ENCODE measurements at places on chromosomes 13 and 19. TPM values are rescaled to one million over a fixed set of nuclear protein-coding genes. Genes with fewer than 3 reads are reported as not detected.

ZNF439 gene
- total RNA-seq = 2.0 TPM

DNA sequence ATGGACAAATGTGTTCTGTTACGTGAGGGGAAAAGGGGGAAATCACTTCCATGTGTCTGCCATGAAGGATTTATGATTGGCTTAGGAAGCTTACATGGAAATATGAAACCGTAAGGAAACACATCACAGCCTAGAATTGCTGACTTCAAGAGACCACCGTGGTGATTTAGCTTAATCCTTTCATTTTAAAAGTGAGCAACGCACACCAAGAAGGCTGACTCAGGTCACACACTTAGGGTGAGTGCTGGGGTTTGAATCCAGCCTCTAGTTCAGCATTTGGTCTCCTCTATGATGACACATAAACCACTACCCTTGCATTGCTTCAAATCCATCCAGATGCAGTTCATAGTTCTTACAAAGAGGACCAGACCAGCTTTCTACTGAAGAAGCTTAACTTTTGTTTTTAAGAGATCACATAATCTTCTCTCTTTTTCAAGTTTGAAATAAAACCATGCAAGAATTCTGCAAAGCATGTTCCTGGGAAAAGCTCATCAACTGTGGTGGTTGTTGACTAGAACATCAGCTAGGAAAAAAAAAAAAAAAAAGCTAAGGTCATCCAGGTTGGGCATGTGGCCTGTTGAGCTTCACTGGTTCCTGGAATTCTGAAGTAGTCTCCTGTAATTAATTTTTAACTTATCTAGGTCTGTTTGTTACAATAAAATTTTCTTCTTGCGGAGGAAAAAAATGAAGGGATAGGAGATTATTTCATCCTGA, 60.2 kb upstream of the KL start:
- no peak for DNase-seq

DNA sequence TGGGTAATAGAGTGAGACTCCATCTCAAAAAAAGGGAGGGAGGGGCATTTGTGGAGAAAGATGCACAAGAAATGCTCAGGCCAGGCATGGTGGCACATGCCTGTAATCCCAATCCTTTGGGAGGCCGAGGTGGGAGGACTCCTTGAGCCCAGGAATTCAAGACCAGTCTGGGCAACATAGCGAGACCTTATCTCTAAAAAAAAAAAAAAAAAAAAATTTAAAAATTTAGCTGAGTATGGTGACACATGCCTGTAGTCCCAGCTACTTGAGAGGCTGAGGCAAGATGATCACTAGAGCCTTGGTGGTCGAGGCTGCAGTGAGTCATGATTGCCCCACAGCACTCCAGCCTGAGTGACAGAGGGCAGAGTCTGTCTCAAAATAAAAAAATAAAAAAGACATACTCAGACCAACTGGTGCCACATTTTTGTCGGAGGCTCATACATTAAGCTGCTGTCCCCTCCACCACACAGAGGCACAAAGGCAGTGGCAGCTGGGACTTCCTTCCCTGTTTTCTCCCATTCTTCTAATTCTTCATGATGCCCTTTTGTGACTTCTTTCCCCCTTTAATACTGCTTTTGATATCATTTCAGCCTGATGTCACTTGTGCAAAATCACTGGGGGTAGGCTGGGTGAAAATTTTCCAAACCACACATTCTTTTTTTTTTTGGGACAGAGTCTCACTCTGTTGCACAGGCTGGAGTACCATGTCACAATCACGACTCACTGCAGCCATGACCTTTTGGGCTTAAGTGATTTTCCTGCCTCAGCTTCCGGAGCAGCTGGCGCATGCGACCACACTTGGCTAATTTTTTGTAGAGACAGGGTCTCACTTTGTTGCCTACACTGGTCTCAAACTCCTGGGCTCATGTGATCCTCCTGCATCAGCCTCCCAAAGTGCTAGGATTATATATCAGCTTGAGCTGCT, 26.8 kb upstream of the CXCL17 start:
- DNase-seq = no peak

DNA sequence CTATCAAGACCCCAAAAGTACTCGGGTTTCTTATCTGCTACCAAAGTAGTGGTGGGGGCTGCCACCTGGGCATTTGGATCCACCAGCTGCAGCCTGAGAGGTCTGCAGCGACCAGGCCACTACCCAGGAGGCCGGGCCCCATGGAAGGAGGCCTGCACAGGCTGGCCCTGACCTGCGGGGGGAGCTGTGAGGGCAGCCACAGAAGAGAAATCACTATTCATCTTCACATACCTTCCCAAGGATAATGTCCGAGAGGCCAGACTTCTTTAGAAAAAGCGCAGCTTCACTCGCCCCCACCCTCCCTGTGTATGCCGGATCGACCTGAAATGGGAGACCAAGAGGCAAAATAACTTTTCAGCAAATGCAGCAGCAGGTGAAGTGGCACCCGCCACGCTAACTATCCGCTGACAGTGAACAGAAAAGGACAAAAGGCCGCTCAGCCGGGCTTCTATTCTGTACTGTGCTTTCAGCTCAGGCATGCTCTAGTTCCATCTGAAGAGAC, 30.1 kb downstream of the EPS15L1 start:
- no peak for DNase-seq

GRCh38 chr13:93708308-93709075, 481.9 kb downstream of the GPC6 start:
- DNase-seq = no peak

DNA sequence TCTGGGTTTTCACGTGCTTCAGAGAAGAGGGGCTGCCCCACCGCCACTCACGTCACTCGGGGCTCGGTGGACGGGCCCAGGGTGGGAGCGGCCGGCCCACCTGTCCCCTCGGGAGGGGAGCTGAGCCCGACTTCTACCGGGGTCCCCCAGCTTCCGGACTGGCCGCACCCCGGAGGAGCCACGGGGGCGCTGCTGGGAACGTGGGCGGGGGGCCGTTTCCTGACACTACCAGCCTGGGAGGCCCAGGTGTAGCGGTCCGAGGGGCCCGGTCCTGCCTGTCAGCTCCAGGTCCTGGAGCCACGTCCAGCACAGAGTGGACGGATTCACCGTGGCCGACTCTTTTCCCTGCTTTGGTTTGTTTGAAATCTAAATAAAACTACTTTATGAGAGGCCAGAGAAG, 2.2 kb upstream of the GZMM start:
- DNase-seq = no peak

DNA sequence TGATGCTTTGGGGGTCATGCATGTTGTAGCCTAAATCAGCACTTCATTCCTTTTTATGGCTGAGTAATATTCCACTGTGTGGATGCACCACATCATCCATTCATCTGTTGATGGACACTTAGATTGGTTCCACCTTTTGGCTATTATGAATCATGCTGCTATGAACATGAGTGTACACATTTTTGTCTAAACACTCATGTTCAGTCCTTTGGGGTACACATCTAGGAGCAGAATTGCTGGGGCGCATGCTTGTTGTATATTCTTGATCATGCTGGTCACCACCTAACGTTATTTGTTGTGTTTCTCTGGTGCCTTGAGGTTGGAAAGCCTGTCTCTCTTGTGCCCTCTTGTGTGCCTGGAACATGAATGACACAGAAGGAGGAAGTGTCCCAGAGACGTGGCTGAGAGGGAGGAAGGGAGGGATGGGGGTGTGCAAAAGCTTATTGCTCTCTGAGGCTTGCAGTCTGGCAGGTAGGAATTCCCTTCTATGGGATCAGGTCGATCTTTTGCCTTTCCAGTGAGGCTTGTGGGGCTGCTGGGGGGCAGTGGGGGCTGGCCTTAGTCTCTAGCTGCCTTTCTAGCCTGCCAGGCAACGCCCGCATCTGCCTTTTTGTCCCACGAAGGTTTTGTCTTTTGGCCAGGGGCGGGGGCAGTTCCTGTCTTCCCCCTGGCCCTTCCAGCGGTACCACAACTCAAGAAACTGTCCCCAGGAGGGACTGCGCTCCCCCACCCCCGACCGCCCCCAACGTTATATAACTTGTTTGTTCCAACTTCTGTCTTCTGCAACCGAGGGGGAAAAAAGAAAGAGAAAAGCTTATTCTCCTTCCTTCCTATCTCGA, 7.6 kb downstream of the KLHL26 start:
- DNase-seq = no peak

- DNase-seq = no peak
These were observed 46.2 kb downstream of the MYO9B start for GRCh38 chr19:17121736-17122293.

- no peak for DNase-seq
These were observed 314.7 kb downstream of the OLFM4 start for GRCh38 chr13:53343361-53343744.

FUT3 gene
- total RNA-seq = not detected

- DNase-seq = no peak
These were observed 367 bp downstream of the MFSD12 start for GRCh38 chr19:3556978-3557460.

DNA sequence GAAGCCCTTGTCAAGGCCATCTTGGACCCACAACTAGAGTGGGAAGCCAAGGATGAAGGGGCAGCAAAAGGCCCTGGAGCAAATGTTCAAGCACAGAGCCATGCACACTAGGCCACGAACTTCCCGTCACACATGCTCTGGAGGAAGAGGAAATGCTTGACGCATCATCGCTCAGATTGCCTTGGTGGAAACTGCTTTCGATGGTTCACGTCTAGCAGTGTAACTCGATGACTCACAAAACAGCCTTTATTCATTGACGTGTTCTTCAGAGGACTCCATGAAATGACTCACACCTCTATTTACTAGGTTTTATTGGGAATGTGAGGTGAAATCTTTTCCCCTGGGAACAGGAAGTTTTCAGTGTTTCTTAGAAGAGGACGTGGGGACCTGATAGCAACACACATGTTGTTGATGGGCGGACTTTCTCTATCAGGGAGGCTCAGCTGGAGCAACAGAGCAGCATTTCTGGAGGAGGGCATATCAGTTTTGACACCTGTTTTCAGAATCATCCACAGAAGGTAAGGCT, 79.8 kb upstream of the FLT1 start:
- DNase-seq = no peak

DNA sequence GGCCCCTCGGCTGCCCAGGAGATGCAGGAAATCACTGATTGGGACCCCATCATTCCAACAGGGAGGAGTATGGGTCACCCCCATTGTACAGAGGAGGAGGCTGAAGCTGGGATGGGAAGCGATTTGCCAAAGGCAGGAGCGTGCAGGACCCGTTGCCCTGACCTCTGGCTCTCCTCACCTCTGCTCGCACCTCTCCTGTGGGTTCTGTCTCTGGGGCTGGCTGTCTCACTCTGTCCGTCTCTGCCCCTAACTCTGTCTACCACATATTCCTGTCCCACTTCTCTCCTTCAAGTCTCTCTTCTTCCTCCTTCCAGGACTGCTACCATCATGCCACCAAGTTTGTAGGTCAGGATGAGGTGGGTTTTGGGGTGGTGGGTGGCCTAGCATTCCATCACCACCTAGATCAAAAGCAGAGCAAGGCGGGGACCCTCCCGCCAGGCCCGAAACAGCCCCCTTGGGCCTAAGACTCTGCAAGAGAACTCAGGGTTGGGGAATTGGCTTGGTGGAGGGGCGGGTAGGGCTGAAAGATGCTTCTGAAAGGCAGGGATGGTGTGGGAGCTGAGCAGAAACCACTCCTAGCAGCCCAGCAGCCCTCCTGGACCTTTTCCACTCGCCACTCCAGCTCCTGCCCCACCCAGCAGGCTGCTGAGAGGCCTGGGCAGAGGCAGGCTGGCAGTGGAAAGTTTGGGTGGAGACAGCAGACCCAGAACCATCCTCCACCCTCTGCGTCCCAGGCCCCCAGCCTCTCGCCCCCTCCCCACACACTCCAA, 1.0 kb upstream of the LGALS7 start:
- DNase-seq = no peak

FCER2 gene
- total RNA-seq = not detected

MAP4K1 gene
- total RNA-seq = 1.8 TPM

GRCh38 chr19:50264483-50265186, 61.2 kb downstream of the MYH14 start:
- peak; percentile 55 for DNase-seq

DNA sequence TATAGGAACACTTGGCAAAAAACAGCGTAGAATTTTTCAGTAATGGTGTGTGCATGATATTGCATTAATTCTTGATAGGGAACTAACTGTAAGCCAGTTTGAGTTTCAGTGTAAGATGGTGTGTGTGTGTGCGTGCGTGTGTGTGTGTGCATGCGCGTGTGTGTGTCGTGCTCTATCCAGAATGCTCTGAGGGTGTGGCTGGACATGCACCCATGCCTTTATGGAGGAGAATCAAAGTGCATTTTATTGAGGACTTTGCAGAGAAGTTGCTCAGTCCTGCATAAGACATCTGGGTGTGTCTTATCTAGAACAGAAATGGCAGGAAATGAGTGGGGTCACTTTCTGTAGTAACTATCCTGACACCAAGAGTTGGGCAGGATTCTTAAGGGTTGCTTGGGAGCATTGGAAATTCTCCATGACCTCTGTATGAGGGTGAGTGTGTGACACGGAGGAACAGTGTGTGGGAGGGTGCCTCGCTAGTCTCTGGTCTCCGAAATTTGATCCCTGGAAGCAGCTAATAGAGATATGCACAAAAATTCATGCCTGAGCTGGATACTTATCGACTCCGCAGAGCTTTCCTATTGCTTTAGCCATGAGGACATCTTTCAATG, 252.2 kb downstream of the TSHZ3 start:
- no peak for DNase-seq

DNA sequence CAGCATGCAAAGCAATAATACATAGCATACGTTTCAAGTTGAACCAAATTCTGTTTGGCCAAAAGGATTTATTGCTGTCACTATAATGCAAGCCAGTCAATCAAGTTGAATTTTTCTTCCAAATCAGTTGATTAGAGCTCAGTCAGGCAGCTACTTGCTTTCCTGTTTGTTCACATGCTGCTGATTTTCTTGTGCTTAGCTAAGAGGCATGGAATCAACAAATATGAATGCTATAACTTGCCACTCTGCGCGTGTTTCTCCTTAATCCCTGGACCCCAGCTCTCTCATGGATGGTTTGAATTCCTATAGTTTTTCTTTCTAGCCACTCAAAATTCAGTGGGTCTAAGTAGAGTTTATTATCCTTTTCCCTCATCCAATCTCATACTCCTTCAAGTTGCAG, 311.3 kb downstream of the KLF5 start:
- DNase-seq = no peak

GRCh38 chr19:58059003-58059670, at the start of gene ZNF135:
Gene ZNF135, plus strand, starts transcription at chr19:58059282. Its CDS starts 721 bp downstream, at chr19:58060003.
- DNase-seq = peak; percentile 85

AP2A1 gene
- 123 TPM for total RNA-seq

LCP1 gene
- 44.8 TPM for total RNA-seq

COL4A2 gene
- total RNA-seq = 40.0 TPM

CYP2B6 gene
- not detected for total RNA-seq

GRCh38 chr19:2659856-2660432, 42.5 kb downstream of the GNG7 start:
- DNase-seq = no peak

DNA sequence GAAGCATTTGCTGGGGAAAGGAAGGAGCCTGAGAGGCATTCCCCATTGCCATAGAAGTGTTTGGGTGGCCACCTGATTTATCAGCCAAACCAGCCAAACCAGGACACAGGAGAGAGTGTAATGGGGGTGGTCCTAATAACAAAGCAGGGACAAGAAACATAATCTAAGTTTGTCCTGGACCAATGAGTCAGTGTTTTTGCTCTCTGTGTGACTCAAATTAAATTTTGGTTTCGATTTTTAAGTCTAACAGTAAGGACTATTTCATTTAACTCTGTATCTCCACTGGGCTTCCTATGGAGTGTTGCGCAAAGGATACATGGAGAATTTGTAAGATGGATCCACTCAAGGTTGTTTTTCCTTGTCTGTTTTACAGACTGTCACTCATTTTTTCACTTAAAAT, 19.5 kb upstream of the TRPC4 start:
- DNase-seq = no peak

GRCh38 chr19:53626976-53627375, 4.8 kb upstream of the DPRX start:
- DNase-seq = no peak

GRCh38 chr13:40275636-40276035, 390.8 kb downstream of the FOXO1 start:
- no peak for DNase-seq
